GM12878 (cell line): ENCODE measurements at places on chromosomes 5 and 9. TPM values are rescaled to one million over a fixed set of nuclear protein-coding genes. Genes with fewer than 3 reads are reported as not detected.

- H3K4me1 ChIP-seq: peaks cover 13% of the 10 kb centered on the region
- H3K36me3 ChIP-seq: no peaks in the 10 kb centered on the region
- H3K4me3 ChIP-seq: peak overlapping the region; percentile 68
- peak overlapping the region; percentile 73 for H3K27ac ChIP-seq
These were observed 41.8 kb upstream of the KDM4C start for GRCh38 chr9:6715755-6716643.

GRCh38 chr5:98128846-98129245 lies 644.6 kb upstream of the RGMB start:
- H3K27ac ChIP-seq: no peak overlapping the region
- DNase-seq: no peak
- no peak overlapping the region for H3K4me3 ChIP-seq
- no peaks in the 10 kb centered on the region for H3K27me3 ChIP-seq
- no peaks in the 10 kb centered on the region for H3K36me3 ChIP-seq
- H3K4me1 ChIP-seq: no peaks in the 10 kb centered on the region

GRCh38 chr5:166062719-166063118 lies 2228.7 kb upstream of the WWC1 start:
- H3K4me3 ChIP-seq: no peak overlapping the region
- no peaks in the 10 kb centered on the region for H3K36me3 ChIP-seq
- DNase-seq: no peak
- no peak overlapping the region for H3K27ac ChIP-seq
- H3K4me1 ChIP-seq: no peaks in the 10 kb centered on the region

The HAPLN1 gene
- 0.10 and 0.27 TPM in 2 replicates for total RNA-seq

DNA sequence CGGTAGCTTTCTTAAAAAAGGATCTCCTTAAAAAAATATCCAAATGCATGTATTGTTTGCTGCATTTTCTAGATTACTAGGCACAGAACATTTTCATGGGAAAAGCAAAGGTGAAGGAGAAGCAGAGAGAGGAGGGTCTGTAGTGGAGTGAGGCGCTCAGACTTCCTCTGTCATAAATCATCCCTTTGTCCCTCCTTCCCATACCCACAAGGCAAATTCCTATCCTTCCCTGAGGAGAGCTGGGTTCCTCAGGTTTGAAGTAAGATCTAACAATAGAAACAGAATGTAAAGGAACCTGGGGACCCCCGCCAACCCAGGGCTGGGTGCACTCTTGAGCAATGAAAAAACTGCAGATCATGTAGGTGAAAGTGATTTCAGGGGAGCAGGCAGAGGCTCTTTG lies 149.2 kb upstream of the ANKH start:
- H3K36me3 ChIP-seq: no peaks in the 10 kb centered on the region
- H3K4me3 ChIP-seq: no peak overlapping the region
- no peaks in the 10 kb centered on the region for H3K4me1 ChIP-seq
- no peak overlapping the region for H3K27ac ChIP-seq

DNA sequence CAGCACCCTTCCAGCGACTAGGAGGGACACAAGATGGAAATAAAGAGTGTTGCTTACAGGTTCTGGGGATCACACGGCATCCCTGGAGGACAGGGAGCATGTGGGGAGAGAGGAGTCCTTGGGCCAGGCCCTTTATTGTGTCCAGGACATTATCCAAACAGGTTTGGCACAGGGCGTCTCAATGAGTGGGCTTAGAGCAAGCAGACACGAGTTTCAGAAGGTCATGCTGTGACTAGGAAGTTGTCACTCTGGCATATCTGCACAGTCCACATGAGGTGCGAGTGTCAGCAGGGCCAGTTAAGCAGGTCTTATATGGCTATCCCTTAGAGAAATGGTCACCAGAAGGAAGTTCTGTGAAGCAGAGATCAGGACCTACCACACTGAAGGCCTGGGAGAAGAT lies 174.5 kb upstream of the OTULINL start:
- no peak for DNase-seq
- H3K36me3 ChIP-seq: peaks cover 33% of the 10 kb centered on the region
- no peaks in the 10 kb centered on the region for H3K4me1 ChIP-seq

The BTNL3 gene
- total RNA-seq: not detected in 2 replicates

DNA sequence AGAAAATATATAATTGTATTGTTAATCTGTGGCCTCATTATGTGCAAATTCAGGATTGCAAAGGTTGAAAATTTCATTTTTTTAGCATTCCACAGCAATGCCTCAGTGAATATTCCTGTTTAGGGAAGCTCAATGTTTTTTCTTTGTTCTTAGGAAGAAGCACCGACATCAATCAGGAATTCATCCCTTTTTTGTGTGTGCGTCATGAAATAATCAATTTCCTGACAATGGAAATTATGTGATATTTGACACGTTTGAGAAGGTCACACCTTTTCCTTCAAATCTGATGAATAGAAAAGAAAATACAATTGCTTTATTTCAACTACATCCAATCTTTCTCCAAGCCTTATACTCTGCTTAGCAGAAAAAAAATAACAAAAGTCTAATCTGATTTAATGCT lies 662.8 kb upstream of the FTMT start:
- H3K27ac ChIP-seq: no peak overlapping the region
- no peaks in the 10 kb centered on the region for H3K27me3 ChIP-seq
- H3K36me3 ChIP-seq: no peaks in the 10 kb centered on the region
- H3K4me3 ChIP-seq: no peak overlapping the region
- H3K4me1 ChIP-seq: no peaks in the 10 kb centered on the region
- DNase-seq: no peak

- H3K4me1 ChIP-seq: no peaks in the 10 kb centered on the region
- no peaks in the 10 kb centered on the region for H3K27me3 ChIP-seq
- no peak overlapping the region for H3K27ac ChIP-seq
- H3K4me3 ChIP-seq: no peak overlapping the region
These were observed 148.2 kb upstream of the KLF4 start for GRCh38 chr9:107637421-107638420.

- no peaks in the 10 kb centered on the region for H3K36me3 ChIP-seq
- H3K4me3 ChIP-seq: no peak overlapping the region
- H3K4me1 ChIP-seq: peaks cover 33% of the 10 kb centered on the region
- DNase-seq: no peak
- H3K27me3 ChIP-seq: no peaks in the 10 kb centered on the region
These were observed 7.4 kb upstream of the ADAM19 start for GRCh38 chr5:157582731-157583620.

DNA sequence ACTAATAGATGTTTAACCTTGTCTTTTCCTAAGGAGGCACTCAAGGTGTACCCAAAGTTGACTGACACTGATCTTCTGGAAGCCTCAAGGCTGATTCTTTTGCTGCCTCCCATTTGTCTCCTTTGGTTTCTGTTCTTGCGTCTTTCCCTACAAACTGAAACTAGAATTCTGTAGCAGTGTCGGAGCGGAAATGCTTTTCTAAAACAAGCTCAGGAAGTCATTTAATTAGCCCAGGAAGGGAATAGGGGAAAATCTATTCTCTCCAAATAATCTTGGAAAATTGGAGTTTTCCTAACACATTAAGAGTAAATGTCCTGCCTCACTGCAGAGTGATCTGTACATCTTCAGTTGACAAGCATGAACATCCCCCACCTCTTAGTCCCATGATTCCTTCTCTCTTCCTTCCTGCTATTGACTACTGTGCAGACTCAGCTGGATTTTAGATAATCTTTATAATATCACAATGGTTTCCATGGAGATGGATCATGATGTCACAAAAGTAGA lies 182.7 kb downstream of the NR3C1 start:
- peaks cover 4% of the 10 kb centered on the region for H3K36me3 ChIP-seq
- H3K27me3 ChIP-seq: no peaks in the 10 kb centered on the region
- peaks cover 78% of the 10 kb centered on the region for H3K4me1 ChIP-seq
- DNase-seq: peak; percentile 67
- H3K27ac ChIP-seq: peak overlapping the region; percentile 100

GRCh38 chr5:6686915-6687409 lies 26.3 kb upstream of the TENT4A start:
- no peak overlapping the region for H3K4me3 ChIP-seq
- DNase-seq: no peak
- H3K4me1 ChIP-seq: no peaks in the 10 kb centered on the region
- H3K36me3 ChIP-seq: no peaks in the 10 kb centered on the region
- H3K27ac ChIP-seq: no peak overlapping the region
- peaks cover 2% of the 10 kb centered on the region; the same call in 1 of the 2 replicates for H3K27me3 ChIP-seq
